Dermis microvascular lymphatic vessel endothelial cell (primary cell): ENCODE measurements at places on chromosomes 11 and 22. TPM values are rescaled to one million over a fixed set of nuclear protein-coding genes. Genes with fewer than 3 reads are reported as not detected.

The MAJIN gene
- not detected in 2 replicates for total RNA-seq

The AMOTL1 gene
- 39.8 and 44.1 TPM in 2 replicates for total RNA-seq

The KDELR3 gene
- 32.9 and 40.8 TPM in 2 replicates for total RNA-seq

The IPO7 gene
- 108 and 112 TPM in 2 replicates for total RNA-seq

The SEC14L6 gene
- total RNA-seq = under 0.01 and 0.13 TPM in 2 replicates

The INPP5J gene
- 0.13 and 0.25 TPM in 2 replicates for total RNA-seq

The LRRC56 gene
- 0.26 and 0.51 TPM in 2 replicates for total RNA-seq

The CHST1 gene
- 5.4 TPM in 2 replicates for total RNA-seq

The IGSF9B gene
- total RNA-seq = not detected in 2 replicates
